ENCODE measurements at places on chromosomes 12 and 14.

DNA sequence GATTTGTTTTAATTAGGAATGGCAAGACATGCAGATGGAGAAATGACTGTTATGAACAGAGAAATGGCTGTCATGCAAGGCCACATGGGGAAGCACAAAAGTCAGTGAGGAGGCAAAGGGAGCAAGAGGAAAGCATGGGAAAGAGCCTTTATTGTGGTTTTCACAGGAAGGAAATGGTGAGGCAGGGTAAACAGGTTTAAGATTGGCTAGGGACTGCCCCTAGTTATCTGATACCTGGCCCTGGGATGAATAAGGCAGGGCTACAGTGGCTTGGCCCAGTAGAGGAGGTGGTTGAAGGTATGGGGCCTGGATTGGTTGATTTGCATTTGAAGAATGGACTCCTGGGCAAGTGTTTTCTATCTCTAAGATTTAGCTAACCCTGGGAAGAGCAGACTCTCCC, 168.7 kb upstream of the CNOT2 start:
- DNase-seq = no peak

DNA sequence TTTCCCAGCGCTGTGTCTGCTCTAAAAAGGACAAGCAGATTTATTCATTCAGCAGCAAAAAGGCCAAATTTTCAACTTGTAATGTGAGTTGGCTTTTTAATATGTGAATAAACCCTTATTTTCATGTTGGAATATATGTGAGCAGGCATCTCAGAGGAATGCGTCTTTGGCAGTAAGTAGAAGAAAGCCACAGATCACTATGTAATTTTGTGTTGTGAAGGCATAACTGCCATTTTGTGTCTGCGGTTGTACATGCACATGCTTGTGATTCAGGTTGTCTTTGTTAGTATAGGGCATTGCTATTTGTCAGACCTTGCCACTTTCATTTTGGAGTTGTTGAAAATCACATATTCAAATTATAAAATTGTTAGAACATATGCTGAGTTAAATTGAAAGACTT, 398.8 kb upstream of the RGS6 start:
- DNase-seq = no peak

DNA sequence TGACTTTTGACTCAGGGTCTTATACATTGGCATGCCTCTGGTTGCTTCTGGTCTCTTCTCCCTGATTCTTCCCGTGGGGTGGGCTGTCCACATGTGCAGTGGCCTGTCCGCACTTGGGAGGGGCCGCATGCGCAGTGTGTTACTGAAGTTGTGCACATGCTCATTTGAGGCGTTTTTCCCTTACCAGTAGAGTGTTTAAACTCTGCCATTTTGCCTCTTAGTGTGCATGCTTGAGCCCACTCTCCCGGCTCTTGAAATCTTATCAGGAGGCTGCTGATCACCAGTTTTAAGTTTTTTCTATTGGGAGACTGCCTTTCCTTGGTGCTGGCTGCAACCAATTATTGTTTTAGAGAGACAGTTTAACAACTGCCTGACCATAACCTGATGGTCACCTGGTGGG, 32.1 kb upstream of the HECTD1 start:
- no peak for DNase-seq

- no peak for DNase-seq
Observed at GRCh38 chr12:76866726-76867125, 12.1 kb downstream of the CSRP2 start.

DNA sequence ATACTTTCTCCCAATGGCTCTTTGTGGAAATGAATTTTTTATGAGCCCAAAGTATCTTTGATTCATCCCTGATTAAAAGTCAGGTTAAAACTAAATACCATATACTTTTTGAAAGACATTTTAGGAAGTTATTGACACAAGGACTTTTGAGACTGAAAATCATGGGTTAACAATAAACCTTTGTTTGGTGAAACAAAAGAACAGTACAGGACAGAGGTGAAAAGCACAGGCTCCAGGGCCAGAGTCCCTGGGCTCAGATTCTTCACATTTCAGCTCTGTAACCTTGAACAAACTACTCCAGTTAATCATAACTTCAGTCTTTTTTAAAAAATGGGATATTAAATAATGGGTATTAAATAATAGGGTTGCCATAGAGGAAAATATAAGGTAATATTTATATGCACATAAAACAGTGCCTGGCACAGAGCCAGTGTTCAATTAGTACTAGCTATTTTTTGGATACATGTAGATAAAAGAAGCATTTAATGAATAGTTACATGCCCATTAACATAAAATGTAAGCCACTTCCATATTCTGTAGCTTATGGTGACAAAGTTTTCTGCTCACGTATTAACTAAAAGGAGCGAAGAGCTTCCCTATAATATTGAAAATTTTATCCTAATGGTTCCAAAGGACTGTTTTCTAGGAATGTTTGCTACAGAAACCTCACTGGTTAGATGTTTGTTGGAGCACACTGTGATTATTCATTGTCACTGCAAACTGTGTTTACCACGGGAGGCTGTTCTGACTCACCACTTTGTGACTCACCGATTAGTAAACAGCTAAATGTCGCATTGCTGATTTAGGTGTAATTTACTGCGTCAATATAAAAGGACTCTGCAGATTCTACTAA, 255.4 kb downstream of the DAD1 start:
- DNase-seq = no peak

GRCh38 chr14:42027271-42027670, 420.6 kb downstream of the LRFN5 start:
- DNase-seq = no peak

- no peak for DNase-seq
Observed at GRCh38 chr12:19539836-19540235, 100.5 kb downstream of the AEBP2 start.

DNA sequence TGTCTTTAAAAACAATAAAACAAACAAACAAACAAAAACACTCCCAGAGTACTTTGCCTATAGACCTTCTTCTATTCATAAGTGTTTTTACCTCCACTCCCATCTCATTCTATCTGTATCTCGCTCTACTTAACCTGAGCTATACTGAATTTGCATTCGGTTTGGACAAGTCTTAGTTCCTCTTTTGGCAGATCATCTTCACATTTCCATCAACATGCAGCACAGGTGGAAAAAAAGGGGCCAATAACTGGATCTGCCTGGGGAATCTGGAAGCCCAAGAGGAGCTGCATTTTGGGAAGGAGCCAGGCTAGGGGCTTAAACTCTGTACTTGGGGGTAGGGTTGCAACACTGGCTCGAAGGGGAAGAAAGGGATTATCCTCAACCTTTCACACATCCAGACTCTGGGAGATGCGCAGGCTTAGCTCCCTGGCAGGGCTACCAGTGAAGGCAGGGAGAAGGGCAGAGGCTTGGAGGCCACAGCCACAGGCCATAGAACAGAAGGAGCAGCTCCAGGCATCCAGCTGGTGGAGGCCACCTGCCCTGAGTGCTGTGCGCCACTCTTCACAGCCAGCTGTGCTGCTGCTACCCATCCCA, 4.1 kb downstream of the NINJ2 start:
- DNase-seq = no peak

- DNase-seq = no peak
Observed at GRCh38 chr14:99187858-99188257, 84.1 kb downstream of the BCL11B start.

- DNase-seq = no peak
Observed at GRCh38 chr12:92147491-92147890, 1.8 kb upstream of the BTG1 start.

- DNase-seq = no peak
Observed at GRCh38 chr14:25103271-25103670, 53.3 kb upstream of the STXBP6 start.

- no peak for DNase-seq
Observed at GRCh38 chr12:78938341-78939084, 73.9 kb downstream of the SYT1 start.

GRCh38 chr14:103081951-103082350, 2.1 kb upstream of the LBHD2 start:
- DNase-seq = no peak

- peak; percentile 3 for DNase-seq
Observed at GRCh38 chr14:80215756-80216581, 4.7 kb upstream of the DIO2 start.

- no peak for DNase-seq
Observed at GRCh38 chr12:14387219-14387871, 21.9 kb downstream of the ATF7IP start.

DNA sequence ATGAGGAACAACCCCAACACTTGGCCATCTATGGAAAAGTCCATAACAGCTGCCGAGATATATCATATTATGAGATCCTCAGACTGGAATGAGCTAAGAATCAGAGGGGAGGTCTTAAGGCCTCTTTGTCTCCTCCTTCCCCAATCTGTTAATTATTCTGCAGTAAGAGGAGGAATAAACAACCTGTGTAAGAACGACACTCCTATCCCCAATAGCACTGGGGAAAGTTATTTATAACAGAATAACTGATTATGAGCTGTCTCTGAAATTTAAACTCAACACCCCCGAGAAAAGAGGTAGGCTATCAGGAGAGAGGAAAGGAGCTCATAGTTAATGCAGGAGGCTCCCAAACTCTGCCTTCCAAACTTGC, 68.0 kb downstream of the NIN start:
- no peak for DNase-seq

GRCh38 chr12:129696926-129697325, 206.9 kb downstream of the TMEM132D start:
- no peak for DNase-seq

Data from nucleus accumbens (tissue), 56 donors.